Glutamatergic neuron (in vitro differentiated cells): ENCODE measurements at places on chromosomes 2 and 18. TPM values are rescaled to one million over a fixed set of nuclear protein-coding genes. Genes with fewer than 3 reads are reported as not detected.
A peak's percentile ranks its signal among the peaks of the same experiment; 100 is the strongest.

DNA sequence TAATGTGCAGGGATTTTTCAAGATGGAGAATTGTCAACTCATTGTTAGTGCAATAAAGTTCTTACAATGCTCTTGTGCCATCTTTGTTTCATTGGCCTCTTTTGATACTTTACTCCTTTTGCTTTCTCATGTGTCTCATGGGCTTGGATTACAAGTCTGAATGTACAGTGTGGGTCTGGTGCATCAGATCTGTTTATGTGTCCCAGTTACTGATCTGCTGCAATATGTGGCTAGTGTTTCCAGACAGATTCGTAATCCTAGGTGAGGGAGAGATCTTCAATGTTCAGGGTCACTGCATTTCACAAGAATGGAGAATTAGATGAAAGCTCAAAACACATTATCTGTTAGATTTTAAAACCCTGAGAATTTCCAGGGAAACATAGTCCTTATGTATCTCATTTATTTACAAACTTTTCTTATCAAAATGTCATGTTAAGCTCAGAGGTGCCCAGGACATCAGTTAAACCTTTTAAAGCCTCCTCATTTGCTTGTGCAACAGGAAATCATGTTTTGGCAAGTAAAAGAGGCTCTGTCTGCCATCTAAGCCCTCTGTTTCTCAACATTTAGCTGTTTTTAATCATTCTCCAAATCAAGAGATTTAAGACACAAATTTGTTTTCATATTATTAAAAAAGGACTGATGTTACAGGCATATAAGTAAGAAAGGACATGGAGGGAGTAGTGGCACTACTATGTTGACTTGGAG lies 108.1 kb downstream of the NUP35 start:
- H3K27ac ChIP-seq = no peak overlapping the region
- H3K4me3 ChIP-seq = no peak overlapping the region
- H3K27me3 ChIP-seq = peaks cover 2% of the 10 kb centered on the region
- peaks cover 4% of the 10 kb centered on the region for H3K36me3 ChIP-seq
- H3K4me1 ChIP-seq = peaks cover 9% of the 10 kb centered on the region

DNA sequence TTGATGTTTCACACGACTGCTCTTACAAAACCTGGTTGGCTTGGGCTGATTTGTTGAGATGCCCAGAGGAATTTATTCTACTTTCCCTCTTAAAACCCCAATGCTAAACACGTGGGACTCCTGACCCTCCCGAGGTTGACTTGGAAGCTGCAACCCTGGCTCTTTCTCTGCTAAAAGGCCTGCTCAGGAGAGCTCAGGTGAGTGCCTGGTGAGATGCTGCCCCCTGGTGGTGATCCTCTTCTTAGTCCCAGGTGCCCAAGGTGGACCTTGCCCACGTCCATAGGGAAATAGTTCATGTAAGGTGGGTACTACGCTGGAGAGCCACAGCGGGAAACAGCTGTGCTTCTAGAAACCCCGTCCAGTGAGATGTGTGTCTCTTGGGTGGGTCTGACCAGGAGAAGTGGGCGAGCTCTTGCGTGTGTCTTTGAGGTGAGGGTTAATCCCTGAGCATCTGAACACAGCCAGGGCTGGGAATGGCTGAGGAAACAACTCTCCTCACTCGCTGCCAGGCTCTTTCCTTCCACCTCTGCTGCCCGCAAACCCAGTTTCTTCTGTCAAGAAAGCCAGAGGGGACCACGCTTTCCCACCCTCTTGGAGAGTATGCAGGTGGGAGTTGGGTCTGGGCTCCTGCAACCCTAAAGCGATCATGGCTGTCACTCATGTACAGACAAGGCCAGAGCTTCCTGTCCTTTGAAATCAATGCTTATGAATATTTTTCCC lies 25.5 kb upstream of the PXDN start:
- H3K27ac ChIP-seq = no peak overlapping the region
- H3K4me1 ChIP-seq = peaks cover 11% of the 10 kb centered on the region
- H3K27me3 ChIP-seq = no peaks in the 10 kb centered on the region
- peak; percentile 69 for DNase-seq

GRCh38 chr2:58974426-58974825 lies 733.3 kb upstream of the FANCL start:
- peaks cover 5% of the 10 kb centered on the region for H3K27me3 ChIP-seq
- DNase-seq = no peak
- peaks cover 5% of the 10 kb centered on the region for H3K4me1 ChIP-seq
- H3K27ac ChIP-seq = no peak overlapping the region
- no peak overlapping the region for H3K4me3 ChIP-seq
- H3K36me3 ChIP-seq = no peaks in the 10 kb centered on the region

DNA sequence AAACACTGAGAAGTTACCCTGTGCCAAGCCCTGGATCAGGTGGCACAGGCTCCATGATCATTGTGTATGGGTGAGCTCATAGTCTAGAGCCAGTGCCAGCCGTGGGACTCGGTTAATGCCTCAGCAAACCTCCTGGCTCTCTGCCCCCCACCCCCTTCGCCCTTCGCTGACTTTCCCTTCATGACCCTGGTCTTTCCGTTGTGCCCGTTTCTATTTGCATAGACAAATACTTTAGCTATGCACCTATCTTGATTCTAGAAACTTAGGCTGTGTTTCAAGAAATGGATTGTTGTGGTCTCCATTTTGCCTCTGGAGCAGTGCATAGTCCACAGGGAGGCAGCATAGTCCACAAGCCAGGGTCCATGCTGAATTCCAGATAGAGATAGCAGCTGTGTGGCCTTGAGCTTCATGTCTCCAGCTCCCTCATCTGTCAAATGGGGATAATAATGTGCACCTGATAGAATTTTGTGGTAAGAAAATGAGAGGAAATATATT lies 44.8 kb upstream of the KDM3A start:
- no peak for DNase-seq
- H3K4me1 ChIP-seq = peaks cover 8% of the 10 kb centered on the region
- H3K4me3 ChIP-seq = no peak overlapping the region
- H3K27me3 ChIP-seq = peaks cover 2% of the 10 kb centered on the region

- no peak for DNase-seq
- no peak overlapping the region for H3K27ac ChIP-seq
- H3K4me3 ChIP-seq = peak overlapping the region; percentile 22
- no peaks in the 10 kb centered on the region for H3K36me3 ChIP-seq
- peaks cover 11% of the 10 kb centered on the region for H3K27me3 ChIP-seq
- H3K4me1 ChIP-seq = peaks cover 43% of the 10 kb centered on the region
These were observed 130.6 kb upstream of the HAAO start for GRCh38 chr2:42922790-42923579.

DNA sequence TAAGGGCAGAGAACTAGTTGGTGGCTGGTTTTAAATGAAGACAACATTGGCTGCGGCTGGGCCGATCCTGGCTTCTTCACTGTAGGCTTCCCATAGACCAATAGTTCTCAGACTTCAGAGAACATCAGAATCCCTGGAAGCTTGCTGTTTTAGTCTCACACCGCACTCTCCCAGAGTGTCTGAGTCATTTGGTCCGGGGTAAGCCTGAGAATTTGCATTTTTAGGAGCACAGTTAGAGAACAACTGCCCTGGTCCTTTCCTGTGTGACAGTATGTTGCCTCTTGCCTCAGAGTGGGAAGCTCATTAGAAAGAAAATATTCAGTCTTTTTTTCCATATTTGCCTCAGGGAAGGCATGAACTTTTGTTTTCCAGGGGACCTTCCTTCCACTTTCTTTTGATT lies 137.1 kb upstream of the GAREM1 start:
- H3K36me3 ChIP-seq = no peaks in the 10 kb centered on the region
- H3K4me3 ChIP-seq = no peak overlapping the region
- peaks cover 2% of the 10 kb centered on the region for H3K4me1 ChIP-seq
- no peak for DNase-seq
- H3K27ac ChIP-seq = no peak overlapping the region

DNA sequence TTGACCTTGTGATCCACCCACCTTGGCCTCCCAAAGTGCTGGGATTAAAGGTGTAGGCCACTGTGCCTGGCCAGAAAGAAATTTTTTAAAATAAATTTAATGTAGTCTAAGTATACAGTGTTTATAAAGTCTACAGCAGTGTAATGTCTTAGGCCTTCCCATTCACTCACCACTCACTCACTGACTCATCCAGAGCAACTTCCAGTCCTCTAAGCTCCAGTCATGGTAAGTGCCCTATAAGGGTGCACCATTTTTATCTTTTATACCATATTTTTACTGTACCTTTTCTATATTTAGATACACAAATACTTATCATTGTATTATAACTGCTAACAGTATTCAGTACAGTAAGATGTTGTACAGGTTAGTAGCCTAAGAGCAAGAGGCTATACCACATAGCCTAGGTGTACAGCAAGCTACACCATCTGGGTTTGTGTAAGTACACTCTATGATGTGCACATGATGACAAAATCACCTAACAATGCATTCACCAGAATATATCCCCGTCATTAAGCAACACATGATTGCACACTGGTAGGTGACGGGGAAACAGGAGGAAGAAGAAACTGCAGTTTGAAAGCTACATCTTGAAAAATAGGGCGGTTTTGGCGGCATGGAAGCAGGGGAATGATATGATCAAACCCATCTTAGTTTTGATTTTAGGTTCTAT lies 105.1 kb upstream of the ITGB6 start:
- H3K36me3 ChIP-seq = peaks cover 5% of the 10 kb centered on the region
- peaks cover 9% of the 10 kb centered on the region for H3K27me3 ChIP-seq

GRCh38 chr18:58977801-58978200 lies 113.1 kb downstream of the ZNF532 start:
- no peaks in the 10 kb centered on the region for H3K36me3 ChIP-seq
- H3K27ac ChIP-seq = no peak overlapping the region
- no peak overlapping the region for H3K4me3 ChIP-seq
- peaks cover 18% of the 10 kb centered on the region for H3K4me1 ChIP-seq
- peaks cover 2% of the 10 kb centered on the region for H3K27me3 ChIP-seq

GRCh38 chr2:223549215-223549614 lies 52.9 kb downstream of the SCG2 start:
- H3K36me3 ChIP-seq = no peaks in the 10 kb centered on the region
- H3K4me1 ChIP-seq = peaks cover 45% of the 10 kb centered on the region
- peaks cover 8% of the 10 kb centered on the region for H3K27me3 ChIP-seq
- no peak overlapping the region for H3K4me3 ChIP-seq
- peak overlapping the region; percentile 88 for H3K27ac ChIP-seq

DNA sequence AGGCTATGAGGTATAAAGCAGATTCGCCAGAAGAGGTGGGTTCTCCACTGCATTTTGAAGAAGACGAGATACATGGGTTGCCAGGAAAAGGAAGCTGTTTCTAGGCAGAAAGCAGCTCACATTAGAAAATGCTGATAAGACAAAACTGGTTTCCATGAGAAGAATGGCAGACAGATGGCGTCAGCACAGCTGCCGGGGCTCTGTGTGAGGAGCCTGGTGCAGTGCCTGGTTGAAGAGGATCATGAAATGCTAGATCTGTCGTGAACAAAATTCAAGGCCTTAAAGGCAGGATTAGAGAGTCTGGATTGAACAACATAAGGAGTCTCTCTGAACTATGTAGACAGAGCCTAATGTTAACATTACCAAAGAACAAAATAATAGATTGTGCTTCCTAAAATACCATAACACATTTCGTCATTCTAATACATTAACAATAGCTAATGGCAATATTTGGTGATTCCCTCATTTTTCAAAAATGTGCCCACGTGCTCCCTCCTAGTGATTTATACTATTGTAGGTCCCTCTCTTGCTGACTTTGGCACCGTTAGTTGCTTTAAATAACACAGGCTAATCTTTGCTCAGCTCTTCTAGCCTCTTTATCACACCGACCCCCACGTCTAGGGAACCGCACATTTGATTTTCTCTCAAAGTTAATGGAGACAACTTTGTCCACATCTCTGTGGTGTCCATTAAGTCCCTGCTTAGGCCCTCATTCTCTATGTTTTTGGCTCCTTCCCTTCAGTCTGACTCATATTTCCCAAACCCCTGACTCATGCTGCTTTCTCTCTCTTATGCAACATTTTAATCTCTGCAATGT lies 38.2 kb downstream of the EFEMP1 start:
- H3K27ac ChIP-seq = no peak overlapping the region
- H3K36me3 ChIP-seq = no peaks in the 10 kb centered on the region
- H3K27me3 ChIP-seq = peaks cover 1% of the 10 kb centered on the region
- H3K4me1 ChIP-seq = peaks cover 4% of the 10 kb centered on the region
- H3K4me3 ChIP-seq = no peak overlapping the region
- no peak for DNase-seq

GRCh38 chr2:132038179-132038882 lies 123.4 kb downstream of the ANKRD30BL start:
- H3K4me3 ChIP-seq = peak overlapping the region; percentile 89
- DNase-seq = peak; percentile 19
- peaks cover 6% of the 10 kb centered on the region for H3K4me1 ChIP-seq
- H3K27me3 ChIP-seq = peaks cover 6% of the 10 kb centered on the region
- H3K36me3 ChIP-seq = peaks cover 12% of the 10 kb centered on the region

DNA sequence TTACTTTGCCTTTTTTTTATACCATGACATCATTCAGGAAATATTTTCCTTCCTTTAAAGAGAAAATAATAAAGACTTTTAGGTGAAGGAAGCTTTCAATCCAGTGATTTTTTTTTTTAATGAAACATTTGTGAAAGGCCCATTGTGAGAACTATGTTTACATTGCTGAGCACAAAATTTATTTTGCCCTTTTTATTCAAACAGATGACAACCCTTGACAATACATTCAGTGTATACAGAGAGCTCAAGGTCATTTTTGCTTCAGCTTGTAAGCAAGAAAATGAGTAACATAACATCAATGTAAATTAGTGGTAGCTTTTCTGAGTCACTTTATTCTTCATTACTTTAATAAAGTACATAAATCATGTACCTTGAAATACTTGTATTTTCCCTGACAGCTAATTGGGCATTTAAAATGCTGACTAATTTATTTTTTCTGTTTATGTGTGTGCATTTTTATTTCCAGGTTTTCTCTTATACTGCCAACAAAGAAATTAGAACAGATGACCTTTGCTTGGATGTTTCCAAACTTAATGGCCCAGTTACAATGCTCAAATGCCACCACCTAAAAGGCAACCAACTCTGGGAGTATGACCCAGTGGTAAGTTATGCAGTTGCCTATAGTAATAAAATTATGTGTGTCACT lies 121.6 kb downstream of the GALNT1 start:
- peaks cover 5% of the 10 kb centered on the region for H3K36me3 ChIP-seq
- no peaks in the 10 kb centered on the region for H3K27me3 ChIP-seq
- no peak overlapping the region for H3K4me3 ChIP-seq
- peaks cover 4% of the 10 kb centered on the region for H3K4me1 ChIP-seq
- no peak for DNase-seq
- H3K27ac ChIP-seq = no peak overlapping the region

- no peaks in the 10 kb centered on the region for H3K36me3 ChIP-seq
- H3K4me1 ChIP-seq = no peaks in the 10 kb centered on the region
- H3K27ac ChIP-seq = no peak overlapping the region
- DNase-seq = no peak
- no peaks in the 10 kb centered on the region for H3K27me3 ChIP-seq
- H3K4me3 ChIP-seq = no peak overlapping the region
These were observed 575.6 kb downstream of the CPS1 start for GRCh38 chr2:211132046-211132445.

GRCh38 chr2:41853427-41854191 lies 194.2 kb upstream of the PKDCC start:
- DNase-seq = peak; percentile 53
- no peak overlapping the region for H3K27ac ChIP-seq
- H3K36me3 ChIP-seq = no peaks in the 10 kb centered on the region
- no peaks in the 10 kb centered on the region for H3K4me1 ChIP-seq
- H3K4me3 ChIP-seq = no peak overlapping the region

GRCh38 chr2:169065422-169065821 lies 3.9 kb upstream of the DHRS9 start:
- H3K27ac ChIP-seq = no peak overlapping the region
- DNase-seq = no peak
- H3K4me3 ChIP-seq = no peak overlapping the region
- H3K27me3 ChIP-seq = peaks cover 2% of the 10 kb centered on the region
- no peaks in the 10 kb centered on the region for H3K36me3 ChIP-seq

The MYO7B gene
- total RNA-seq = 0.29 TPM

The ANO7 gene
- 2.6 TPM for total RNA-seq

The DSEL gene
- 12.2 TPM for total RNA-seq

The CRYBA2 gene
- 0.49 TPM for total RNA-seq

The COX5B gene
- total RNA-seq = 207 TPM

The CMPK2 gene
- 0.81 TPM for total RNA-seq

The FLACC1 gene
- total RNA-seq = 1.2 TPM

The ANKRD30B gene
- total RNA-seq = not detected

The CFC1 gene
- total RNA-seq = 1.8 TPM

The TRIM54 gene
- 2.0 TPM for total RNA-seq

The GPBAR1 gene
- total RNA-seq = 1.6 TPM

The PRKAG3 gene
- total RNA-seq = not detected
